Activated T-helper 17 cell treated with anti-CD3 and anti-CD28 coated beads, Interleukin-2, amount 50 U/mL, for 72 hours (primary cell): ENCODE measurements at places on chromosomes 3 and 15.

DNA sequence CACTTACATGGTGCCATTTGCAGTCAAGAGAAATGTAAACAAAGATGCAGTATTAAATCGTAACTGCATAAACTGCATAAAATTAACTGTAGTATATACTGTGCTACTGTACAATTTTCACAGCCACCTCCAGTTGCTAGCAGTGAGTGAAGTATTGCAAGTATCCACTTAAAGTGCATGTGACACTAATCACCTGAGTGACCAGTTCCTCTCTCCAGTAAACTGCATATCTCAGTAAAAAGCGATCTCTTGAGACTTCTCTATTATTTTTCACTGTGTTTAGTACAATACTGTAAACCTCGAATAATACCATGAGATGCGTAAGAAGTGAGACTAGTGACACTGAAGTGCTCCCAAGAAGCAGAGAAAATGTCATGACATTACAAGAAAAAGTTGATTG, 111.7 kb upstream of the PLXND1 start:
- no peak for ATAC-seq

DNA sequence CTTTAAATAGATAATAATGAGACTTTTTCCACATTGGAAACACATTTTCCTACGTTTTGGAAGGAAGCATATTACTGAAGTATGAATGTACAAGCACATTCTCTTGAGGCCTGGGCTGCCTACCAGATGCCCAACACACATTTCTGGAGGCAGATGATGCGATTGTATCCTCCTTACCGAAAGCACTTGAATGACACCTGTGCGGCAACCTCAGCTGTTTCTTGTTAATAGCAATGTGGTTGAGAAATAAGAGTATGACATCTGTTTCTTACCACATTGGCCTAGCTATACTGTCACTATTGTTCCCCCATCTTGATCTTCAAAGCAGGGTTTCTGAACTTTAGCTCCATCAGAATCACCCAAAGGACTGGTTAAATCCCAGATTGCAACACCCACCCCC, 84.8 kb downstream of the ARPP21 start:
- no peak for ATAC-seq

DNA sequence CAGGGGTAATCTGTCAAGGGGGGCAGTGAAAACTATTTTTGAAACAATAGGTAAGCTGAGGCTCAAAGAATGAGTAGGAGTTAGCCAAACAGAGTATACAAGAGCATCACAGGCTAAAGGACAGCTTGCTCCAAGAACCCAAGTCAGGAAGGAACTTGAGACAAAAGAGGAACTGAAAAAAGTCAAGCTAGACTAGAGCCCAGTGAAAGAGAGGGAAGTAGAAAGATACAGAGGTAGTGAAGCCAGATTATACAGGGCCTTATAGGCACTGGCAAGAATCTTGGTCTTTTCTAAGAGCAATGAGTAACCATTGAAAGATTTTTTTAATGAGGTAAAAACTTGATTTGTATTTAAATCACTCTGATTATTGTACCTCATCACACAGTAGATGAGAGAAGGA, 69.9 kb downstream of the FILIP1L start:
- ATAC-seq, result no peak

DNA sequence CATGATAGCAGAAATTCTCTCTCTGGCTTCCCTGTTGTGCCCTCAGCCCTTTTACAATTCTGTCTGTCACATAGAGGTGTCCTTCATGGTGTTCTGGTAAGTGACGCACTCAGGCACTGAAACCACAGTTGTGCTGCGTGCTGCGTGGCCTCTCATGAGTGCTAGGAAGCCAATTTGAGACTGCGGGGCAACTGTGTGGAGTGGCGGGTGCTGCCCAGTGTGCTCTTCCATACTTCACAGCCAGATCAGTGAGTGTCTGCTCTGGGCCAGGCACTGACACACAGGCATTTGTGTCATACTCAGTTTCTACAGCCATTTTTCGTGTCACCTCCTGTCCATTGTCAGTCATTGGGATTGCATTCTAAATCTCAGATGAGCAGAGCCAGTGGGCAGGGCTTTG, 133.1 kb upstream of the PLXNA1 start:
- ATAC-seq, result no peak

- ATAC-seq, result no peak
Measured at GRCh38 chr3:37823189-37823588, 38.5 kb upstream of the CTDSPL start.

- ATAC-seq, result no peak
Measured at GRCh38 chr15:43316016-43316970, 14.1 kb downstream of the LCMT2 start.

DNA sequence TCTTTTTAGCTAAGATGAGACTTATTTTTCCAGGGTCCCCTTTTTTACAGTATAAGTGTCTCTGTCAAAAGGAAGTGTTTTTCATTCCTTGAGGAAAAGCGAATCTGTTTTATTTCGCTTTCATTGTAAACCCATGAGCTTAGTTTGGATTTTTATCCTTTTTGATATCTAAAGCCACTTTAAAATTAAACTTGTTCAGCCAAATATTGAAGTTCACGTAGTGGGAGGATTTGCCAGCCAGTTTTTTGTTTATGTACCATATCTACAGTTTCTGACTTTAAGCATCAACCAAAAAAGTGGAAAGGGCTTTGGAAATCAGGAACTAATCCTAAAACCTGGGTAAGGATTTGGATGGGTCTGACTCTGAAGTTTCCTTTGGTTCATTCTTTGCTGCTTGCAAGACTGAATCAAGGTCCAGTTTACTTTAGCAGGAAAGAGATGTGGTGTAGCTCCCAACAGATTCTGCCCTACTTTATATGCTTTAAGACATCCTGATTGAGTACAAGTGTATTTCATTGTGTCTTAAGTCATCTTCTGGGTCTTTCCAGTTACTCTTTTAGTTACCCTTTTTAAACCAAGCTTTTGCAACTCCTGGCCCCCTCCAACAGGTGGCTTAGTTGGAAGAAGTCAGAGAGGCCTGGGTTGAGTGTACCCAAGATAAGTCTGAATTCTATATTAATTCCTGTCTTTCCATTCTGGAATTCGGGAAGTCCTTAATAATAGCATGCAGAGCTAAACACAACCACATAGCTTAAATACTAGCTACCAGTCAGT, 69.2 kb upstream of the LIMD1 start:
- ATAC-seq, result no peak

DNA sequence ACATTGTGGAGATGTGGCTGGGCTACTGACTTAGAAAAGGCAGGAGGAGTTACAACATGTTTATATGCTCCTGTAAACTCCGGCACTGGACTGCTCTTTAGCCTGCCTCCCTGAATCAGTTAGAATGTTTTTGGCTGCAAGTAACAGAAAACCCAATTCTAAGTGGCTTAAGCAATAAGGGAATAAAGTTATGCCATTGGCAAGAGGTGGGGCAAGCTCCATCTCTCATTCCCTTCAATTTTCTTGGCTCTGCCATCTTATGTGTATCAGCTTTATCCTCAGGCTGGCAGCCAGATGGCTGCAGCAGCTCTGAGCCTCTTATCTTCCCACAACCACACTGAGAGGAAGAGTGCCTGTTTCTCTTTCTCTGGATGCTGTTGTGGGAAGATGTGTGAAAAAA, 22.4 kb upstream of the MEIS2 start:
- no peak for ATAC-seq

DNA sequence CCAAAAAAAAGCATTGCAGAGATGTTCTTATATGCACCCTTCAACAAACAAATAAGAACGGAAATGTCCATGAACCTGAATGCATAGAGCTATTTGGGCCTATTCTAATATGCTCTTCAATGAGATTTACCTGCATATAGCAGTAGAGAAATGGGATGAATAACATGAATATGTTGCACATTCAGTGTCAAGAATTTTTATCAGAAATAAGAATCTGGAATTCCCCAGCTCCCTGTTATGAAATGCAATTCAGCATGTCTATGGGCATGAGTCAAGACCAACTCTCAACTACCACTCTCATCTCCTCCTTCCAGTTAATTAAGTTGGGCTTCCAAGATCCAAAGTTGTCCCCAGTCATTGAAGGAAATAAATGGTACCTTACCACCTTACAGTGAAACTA, 133.7 kb upstream of the ALCAM start:
- no peak for ATAC-seq

DNA sequence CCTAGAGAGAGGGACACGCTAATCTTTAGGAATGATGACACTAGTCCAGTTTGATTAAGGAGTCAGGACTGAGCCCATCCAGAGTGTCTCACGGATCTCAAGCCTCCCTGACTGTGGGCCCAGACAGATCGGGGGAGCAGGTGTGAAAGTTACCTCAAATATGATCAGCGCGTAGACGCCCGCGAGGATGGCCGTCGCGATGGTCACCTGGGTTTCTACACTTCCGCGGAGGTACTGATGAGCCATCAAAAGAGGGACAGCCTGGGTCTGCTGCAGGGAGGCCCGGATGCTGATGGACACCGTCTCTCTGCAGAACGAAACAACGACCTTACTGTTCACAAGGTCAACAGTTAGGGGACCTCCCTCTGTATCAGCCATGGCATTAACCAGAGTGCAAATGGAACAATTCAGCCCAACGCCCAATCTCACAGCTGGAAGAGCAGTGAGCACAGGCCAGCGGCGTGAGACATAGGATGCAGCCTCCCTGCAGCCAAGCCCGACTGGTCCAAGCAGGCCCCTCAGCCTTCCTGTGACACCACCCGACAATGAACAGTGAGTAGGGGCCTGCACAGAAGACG, 84.4 kb downstream of the OCA2 start:
- ATAC-seq, result no peak

DNA sequence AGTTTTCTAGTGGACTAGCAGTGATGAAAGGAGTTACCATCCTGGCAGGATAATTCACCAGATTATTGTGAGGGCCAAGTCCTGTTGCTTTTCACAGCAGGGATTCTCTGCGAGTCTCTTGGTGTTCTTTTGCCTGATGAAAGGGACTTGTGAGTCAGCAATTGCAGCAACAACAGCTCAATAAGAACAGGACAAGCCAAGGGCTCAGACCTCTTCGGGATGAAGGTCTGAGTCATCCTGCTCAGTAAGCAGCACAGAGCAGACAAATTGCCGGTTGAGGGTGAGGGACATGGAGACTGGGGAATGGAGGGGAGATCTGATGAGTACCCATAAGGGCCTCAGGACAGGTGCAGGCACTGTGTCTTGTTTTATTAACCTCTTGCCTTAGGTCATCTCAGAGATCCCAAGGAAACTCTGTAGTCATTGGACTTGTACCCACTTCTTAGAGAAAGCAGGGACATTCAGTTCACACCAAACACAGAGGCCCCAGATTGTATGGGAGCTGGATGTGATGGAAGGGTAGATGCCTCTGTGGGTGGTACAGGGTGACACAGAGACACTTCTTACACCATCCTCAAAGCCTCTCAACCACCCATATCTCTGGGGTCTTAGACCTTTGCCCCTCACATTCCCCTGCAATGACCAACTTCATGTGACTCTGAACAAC, 173.8 kb upstream of the TLE3 start:
- peak; percentile 64 for ATAC-seq

DNA sequence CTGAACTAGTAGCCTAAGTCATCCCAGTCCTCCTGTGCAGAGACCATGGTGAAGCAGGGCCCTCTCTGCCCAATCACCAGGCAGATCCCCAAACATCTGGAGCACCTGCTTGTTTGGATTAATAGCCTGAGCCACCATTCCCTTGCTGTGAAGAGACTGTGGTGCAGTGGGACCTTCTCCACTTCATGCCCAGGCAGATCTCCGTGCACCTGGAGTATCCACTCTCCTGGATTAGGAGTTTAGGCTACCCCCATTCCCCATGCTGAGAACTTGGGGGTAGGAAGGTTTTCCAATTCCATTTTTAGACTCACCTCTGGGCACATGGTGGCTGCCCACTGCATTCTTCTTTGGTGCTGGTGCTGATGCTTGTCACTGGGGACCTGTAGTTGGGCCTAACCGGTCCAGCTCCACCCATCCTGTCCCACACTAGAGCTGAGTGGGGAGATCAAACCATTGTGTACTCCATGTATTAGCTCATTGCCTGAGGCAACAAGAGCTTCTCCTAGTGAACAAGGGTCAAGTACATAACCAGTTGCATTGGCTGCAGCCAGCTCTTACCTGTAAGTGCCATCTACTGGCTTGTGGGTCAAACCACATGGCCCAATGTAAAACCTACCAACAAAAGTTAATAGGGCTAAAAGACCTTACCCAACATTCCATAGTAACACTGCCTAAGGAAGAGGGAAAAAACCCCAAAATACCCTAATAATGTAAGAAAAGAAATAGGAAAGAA, 382.5 kb upstream of the CBLB start:
- peak; percentile 18 for ATAC-seq

DNA sequence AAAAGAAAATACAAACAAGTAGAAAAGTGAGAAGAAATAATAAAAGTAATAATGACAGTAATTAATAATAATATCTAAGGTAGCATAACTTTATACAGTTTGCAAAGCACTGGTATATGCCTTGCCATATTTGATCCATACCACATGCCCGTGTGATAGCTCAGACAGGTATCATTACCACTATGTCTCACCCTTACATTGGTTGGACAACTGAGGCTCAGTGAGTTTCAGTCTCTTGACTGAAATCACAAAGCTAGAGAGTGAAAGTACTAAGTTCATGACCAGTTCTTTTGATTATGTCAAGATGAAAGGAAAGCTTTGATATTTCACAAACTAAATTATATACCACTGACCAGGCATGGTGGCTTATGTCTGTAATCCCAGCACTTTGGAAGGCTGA, 408.9 kb downstream of the GAP43 start:
- no peak for ATAC-seq

GRCh38 chr15:97955529-97955928, 5.0 kb upstream of the ARRDC4 start:
- no peak for ATAC-seq

DNA sequence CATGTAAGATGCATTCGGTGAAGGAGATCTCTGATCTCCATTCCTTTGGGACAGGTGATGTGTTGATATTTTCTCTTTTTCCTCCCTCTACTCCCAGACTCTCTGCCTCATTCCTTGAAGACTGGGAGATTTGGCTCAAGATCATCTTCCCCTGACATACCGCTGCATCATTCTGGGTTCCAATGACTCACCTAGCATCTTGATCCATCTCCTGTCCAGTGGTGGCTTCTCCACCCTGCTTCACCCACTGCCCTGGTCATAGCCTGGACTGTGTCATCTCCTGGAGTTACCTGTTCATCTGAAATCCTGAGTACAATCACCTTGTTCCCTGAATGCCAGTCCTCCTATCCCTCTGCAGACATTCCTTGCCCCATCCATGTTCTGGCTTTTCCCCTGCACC, 57.4 kb upstream of the TRAK1 start:
- peak; percentile 23 for ATAC-seq
